ENCODE measurements at places on chromosomes 5 and 9.

- peak; percentile 97 for DNase-seq
Observed at GRCh38 chr9:18007621-18008020, 428.8 kb downstream of the SH3GL2 start.

- no peak for DNase-seq
Observed at GRCh38 chr5:157463621-157464518, 3.9 kb downstream of the NIPAL4 start.

GRCh38 chr5:103561685-103562452 lies 720 bp downstream of the NUDT12 start:
- DNase-seq: no peak

DNA sequence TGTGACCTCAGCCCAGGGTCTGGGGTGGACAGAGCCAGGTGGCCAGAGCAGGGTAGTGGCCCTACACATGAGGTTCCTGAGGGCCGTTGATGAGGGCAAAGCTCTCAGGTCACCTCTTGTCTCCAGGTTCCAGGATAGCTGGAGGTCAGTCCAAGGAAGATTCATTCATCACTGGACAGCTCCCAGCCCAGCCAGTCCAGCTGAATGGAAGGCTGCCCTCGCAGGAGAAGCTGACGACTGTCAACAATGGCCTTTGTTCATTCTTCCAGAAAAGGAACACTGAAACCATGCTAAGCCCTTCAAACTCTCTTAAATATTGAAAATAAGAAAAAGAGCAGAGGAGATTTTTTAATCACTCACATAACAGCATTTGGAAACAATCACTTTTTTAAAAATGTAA lies 169.7 kb upstream of the TBCA start:
- no peak for DNase-seq

- no peak for DNase-seq
Observed at GRCh38 chr5:57216714-57217113, 42.9 kb downstream of the GPBP1 start.

GRCh38 chr5:123157791-123158581 lies 68.9 kb downstream of the PRDM6 start:
- no peak for DNase-seq

DNA sequence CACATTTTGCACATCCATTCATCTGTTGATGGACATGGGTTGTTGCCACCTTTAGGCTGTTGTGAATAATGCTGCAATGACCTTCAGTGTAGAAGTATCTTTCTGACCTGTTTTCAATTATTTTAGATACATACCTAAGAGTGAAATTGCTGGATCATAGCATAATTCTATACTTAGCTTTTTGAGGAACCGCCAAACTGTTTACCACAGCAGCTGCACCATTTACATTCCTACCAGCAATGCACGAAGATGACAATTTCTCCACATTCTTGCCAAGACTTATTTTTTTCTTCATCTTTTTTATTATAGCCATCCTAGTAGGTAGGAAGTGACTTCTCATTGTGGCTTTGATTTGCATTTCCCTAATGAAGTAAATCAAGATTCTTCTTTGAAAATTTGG lies 36.5 kb upstream of the ASTN2 start:
- no peak for DNase-seq

DNA sequence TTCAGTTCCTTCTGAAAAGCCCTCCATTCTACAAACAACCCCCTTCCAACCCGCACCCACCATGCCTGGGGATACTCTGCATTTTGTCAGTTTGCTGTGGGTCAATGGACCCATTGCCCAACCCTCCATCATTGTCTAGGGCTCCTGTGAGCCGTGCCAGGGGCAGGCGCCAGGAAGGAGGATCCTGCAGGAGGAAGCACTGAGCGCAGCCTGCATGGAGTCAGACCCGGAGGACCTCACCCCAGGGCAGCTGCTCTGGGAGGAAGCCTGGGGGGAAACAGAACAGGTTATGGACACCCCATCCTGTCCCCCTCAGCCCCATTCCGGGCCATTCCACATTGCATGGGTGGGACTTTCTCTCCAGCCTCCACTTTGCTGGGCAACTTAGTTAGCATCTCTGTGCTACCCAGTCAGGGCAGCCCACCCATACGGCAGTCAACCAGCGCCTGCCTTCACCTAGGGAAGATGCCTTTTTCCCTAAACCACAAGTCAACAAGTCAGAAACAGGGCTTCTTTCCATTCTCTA lies 48.6 kb upstream of the VDAC1 start:
- no peak for DNase-seq

DNA sequence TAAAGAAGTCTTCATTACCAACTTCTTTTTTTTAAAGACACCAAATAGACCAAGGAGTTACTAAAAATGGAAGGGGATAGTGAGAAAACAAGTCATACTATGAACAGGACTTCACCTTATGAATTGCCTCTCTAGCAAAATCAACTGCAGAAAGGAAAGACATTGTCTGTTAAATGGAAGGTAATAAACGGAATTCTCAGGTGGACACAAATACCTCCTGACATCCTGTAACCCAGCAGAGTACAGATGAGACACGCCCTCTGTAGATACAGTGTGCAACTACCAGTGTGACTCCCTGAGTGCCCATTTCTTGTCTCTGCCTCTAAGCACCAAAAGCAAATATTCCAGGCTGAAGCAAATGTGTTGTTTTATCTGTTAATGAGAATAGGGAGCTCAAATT lies 12.2 kb upstream of the PLPP1 start:
- no peak for DNase-seq

DNA sequence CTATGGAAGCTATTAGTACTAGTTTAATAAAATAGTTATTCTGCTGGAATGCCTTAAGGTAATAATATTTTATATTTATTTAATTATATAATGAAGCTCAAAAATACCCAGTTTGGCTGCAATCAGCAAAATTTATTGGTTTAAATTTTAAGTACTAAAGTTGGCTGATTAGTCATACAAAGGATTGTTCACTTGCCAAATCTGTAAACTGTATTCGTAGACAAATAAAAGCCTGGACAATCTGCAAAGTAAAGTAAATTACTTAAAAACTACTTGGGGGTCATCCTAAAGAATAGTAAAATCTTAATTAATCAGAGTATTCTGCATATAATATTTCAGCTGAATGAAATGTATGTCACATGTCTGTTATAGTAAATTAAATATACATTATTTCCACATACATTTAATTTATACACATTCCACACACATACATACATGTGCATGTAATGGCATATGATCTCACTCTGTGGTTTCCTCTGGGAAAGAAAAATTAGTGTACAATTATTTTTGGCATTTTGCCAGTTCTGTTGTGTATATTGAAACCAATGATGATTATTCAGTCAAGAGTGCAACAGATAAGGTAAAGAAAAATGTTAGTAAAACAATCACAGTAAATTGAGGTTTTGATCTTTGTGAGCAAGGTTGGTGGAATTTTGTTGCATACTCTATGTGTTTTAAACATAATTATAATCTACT lies 455.9 kb downstream of the CDH9 start:
- DNase-seq: no peak

GRCh38 chr5:62732677-62733121 lies 154.1 kb downstream of the LRRC70 start:
- no peak for DNase-seq

DNA sequence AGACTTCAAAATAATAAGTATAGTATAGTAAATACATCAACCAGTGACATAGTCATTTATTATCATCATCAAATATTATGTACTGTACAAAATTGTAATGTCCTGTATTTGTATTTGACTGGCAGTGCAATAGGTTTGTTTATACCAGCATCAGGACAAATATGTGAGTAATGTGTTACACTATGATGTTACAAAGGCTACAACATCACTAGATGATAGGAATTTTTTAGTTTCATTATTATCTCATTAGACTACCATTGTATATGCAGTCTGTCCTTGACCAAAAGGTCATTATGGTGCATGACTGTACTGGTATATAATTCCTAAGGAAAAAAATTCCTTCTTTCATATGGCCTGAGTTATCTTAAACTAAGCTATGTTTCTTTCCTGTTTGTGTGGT lies 63.6 kb upstream of the VCAN start:
- DNase-seq: no peak
